Activated T-helper 1 cell treated with anti-CD3 and anti-CD28 coated beads, Interleukin-12 subunit alpha, Interleukin-12 subunit beta, Interleukin-2, Interleukin-4 antibody, amounts not matched to agents 30 ng/mL and 10 ng/mL and 1 ng/mL, durations not matched to agents 14 hours and 24 hours and 36 hours (primary cell): ENCODE measurements at places on chromosomes 3 and 15.

DNA sequence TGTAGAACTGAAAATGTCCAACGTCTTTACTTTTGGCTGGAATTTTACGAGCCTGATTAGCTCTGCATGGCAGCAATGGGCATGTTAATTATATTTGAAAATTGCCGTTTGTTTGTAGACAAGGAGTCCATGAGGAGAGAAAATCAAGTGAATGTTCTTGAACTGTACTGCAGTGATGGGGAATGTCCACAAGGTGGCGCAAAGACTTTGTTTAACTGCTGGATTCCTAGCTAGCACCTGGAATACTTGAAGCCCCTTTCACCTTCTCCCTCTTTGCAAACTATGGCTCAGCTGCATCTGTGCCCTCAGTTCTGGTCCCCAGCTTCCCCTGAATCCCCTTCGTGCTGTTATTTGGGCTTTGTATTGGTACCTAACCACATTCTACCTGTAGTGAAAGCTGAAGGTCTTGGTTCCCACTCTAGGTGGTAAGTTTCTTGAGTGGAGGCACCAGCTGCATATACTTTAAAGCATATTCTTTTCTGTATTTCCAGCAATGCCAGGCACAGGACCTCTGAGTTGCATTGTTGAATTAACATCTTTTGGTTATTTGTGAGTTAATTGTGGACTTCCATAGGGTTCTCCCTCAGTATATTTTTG, 25.3 kb downstream of the EXOG start:
- H3K27me3 ChIP-seq = no peaks in the 10 kb centered on the region
- peaks cover 33% of the 10 kb centered on the region for H3K4me1 ChIP-seq
- peak; percentile 37 for DNase-seq

GRCh38 chr3:171230865-171231264, 204.3 kb upstream of the SLC2A2 start:
- H3K27ac ChIP-seq = no peak overlapping the region
- H3K36me3 ChIP-seq = peaks cover 21% of the 10 kb centered on the region
- H3K4me3 ChIP-seq = no peak overlapping the region

- no peaks in the 10 kb centered on the region for H3K36me3 ChIP-seq
- no peak overlapping the region for H3K4me3 ChIP-seq
- no peak overlapping the region for H3K27ac ChIP-seq
- H3K27me3 ChIP-seq = peaks cover 2% of the 10 kb centered on the region
- no peaks in the 10 kb centered on the region for H3K4me1 ChIP-seq
- no peak for DNase-seq
Measured at GRCh38 chr3:148791920-148792319, 35.7 kb upstream of the CPB1 start.

GRCh38 chr3:27888562-27888961, 166.4 kb upstream of the EOMES start:
- H3K4me3 ChIP-seq = no peak overlapping the region
- no peak overlapping the region for H3K27ac ChIP-seq
- H3K36me3 ChIP-seq = peaks cover 2% of the 10 kb centered on the region
- H3K4me1 ChIP-seq = peaks cover 27% of the 10 kb centered on the region

- no peak overlapping the region for H3K4me3 ChIP-seq
- H3K27ac ChIP-seq = no peak overlapping the region
- H3K4me1 ChIP-seq = peaks cover 42% of the 10 kb centered on the region
- peaks cover 7% of the 10 kb centered on the region for H3K36me3 ChIP-seq
Measured at GRCh38 chr15:40085266-40085665, 23.4 kb downstream of the BMF start.

- no peak for DNase-seq
- no peaks in the 10 kb centered on the region for H3K4me1 ChIP-seq
- H3K27ac ChIP-seq = no peak overlapping the region
Measured at GRCh38 chr3:151770956-151771355, 37.2 kb downstream of the AADACL2 start.

- no peak overlapping the region for H3K4me3 ChIP-seq
- H3K36me3 ChIP-seq = no peaks in the 10 kb centered on the region
- peaks cover 11% of the 10 kb centered on the region for H3K4me1 ChIP-seq
- H3K27ac ChIP-seq = no peak overlapping the region
Measured at GRCh38 chr3:177236704-177237103, 39.4 kb upstream of the TBL1XR1 start.

DNA sequence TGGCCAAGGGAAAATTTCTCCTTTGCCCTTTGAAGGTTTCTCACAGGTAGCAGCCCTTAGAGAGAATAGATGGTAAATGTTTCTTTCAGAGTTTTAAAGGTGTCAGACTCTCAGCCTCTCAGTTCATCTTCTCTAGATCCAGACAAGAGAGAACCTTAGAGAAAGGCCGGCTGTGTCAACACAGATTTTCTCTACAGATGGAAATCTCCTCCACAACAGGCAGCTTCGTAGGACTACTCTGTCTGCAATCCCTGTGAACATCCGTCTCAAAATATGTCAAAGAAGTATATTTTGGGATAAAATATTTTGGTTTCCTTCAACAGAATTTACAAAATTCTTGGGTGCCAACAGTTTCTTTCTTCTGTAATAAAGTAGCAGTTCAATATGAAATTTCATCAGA, 282.1 kb upstream of the POU1F1 start:
- no peak overlapping the region for H3K4me3 ChIP-seq
- DNase-seq = no peak
- no peaks in the 10 kb centered on the region for H3K27me3 ChIP-seq
- no peaks in the 10 kb centered on the region for H3K4me1 ChIP-seq

GRCh38 chr3:124243177-124243859, 251.4 kb upstream of the ROPN1 start:
- no peaks in the 10 kb centered on the region for H3K4me1 ChIP-seq
- H3K4me3 ChIP-seq = no peak overlapping the region
- no peak overlapping the region for H3K27ac ChIP-seq
- H3K27me3 ChIP-seq = peaks cover 5% of the 10 kb centered on the region

DNA sequence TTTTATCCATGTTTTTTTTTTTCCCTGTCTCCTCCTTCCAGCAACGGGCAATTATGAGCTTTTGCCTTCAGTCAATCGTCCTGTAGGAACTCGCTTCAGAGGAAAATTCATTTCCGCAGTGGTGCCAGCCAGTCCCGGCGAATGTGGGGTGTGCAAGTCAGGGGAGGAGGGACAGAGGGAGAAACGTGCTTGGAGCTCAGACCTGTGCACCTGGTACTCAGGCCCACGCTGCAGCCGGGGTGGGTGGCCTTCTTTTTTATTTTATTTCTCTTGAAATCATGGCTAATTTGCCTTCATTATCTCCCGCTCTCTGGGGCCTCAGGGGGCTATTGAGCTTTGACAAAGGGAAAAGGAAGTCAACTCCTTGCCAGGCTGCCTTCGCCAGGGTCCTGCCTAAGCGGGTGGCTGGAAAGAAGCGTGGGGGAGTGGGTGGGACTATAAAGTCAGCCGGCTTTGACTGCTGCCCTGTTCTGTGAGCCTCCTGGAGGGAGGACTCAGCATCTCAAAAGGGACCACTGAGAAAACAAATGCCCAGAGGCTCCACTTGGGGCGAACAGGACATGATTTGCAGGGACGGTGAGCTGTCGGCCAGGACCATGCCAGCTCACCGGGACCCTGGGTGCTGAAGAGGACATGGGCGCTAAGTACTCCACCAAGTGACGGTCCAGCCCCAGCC, 5.5 kb downstream of the GRIP2 start:
- no peaks in the 10 kb centered on the region for H3K36me3 ChIP-seq
- no peak overlapping the region for H3K27ac ChIP-seq
- H3K27me3 ChIP-seq = no peaks in the 10 kb centered on the region

- no peaks in the 10 kb centered on the region for H3K27me3 ChIP-seq
- no peak overlapping the region for H3K27ac ChIP-seq
- peaks cover 7% of the 10 kb centered on the region for H3K4me1 ChIP-seq
- DNase-seq = no peak
- no peaks in the 10 kb centered on the region for H3K36me3 ChIP-seq
Measured at GRCh38 chr3:50454481-50455070, 48.9 kb downstream of the CACNA2D2 start.

GRCh38 chr3:45163481-45163880, 17.3 kb upstream of the CDCP1 start:
- no peak for DNase-seq
- H3K36me3 ChIP-seq = peaks cover 4% of the 10 kb centered on the region
- H3K4me3 ChIP-seq = no peak overlapping the region
- H3K27ac ChIP-seq = no peak overlapping the region

- no peak overlapping the region for H3K4me3 ChIP-seq
- no peaks in the 10 kb centered on the region for H3K27me3 ChIP-seq
- no peaks in the 10 kb centered on the region for H3K36me3 ChIP-seq
- H3K4me1 ChIP-seq = no peaks in the 10 kb centered on the region
Measured at GRCh38 chr15:77556622-77557021, 76.1 kb downstream of the LINGO1 start.

- no peaks in the 10 kb centered on the region for H3K27me3 ChIP-seq
- H3K36me3 ChIP-seq = peaks cover 48% of the 10 kb centered on the region
- H3K4me1 ChIP-seq = peaks cover 27% of the 10 kb centered on the region
- DNase-seq = peak; percentile 33
Measured at GRCh38 chr3:15055019-15055557, 10.0 kb downstream of the MRPS25 start.

DNA sequence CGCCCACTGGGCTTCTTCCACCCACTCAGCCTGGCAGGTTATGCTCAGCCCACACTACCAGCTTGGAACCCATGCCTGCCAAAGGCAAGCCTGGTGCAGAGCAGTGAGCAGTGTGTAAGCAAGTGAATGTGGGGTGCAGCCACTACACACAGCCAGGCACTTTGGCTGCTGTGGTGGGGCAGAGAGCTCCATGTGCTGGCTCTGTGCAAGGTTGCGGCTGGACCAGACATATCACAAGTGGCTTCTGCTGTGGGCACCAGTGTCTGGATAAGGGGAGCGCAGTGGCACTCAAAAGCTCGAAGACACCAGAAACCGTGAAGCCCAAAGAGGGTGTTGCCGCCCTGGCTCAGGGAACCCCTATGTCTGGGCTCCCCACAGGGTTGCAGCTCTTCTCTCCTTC, 563.7 kb downstream of the SI start:
- no peaks in the 10 kb centered on the region for H3K36me3 ChIP-seq
- no peaks in the 10 kb centered on the region for H3K4me1 ChIP-seq
- no peak for DNase-seq
- H3K27me3 ChIP-seq = no peaks in the 10 kb centered on the region
- no peak overlapping the region for H3K4me3 ChIP-seq

GRCh38 chr15:61227269-61227949, 1.7 kb downstream of the RORA start:
- H3K4me1 ChIP-seq = peaks cover 5% of the 10 kb centered on the region
- peak overlapping the region; percentile 65 for H3K4me3 ChIP-seq
- H3K36me3 ChIP-seq = no peaks in the 10 kb centered on the region
- no peak overlapping the region for H3K27ac ChIP-seq

GRCh38 chr3:19947549-19948225, 790 bp downstream of the RAB5A start:
- H3K27ac ChIP-seq = peak overlapping the region; percentile 97
- peaks cover 17% of the 10 kb centered on the region for H3K36me3 ChIP-seq
- H3K4me1 ChIP-seq = peaks cover 52% of the 10 kb centered on the region
- H3K27me3 ChIP-seq = no peaks in the 10 kb centered on the region
- DNase-seq = peak; percentile 33

GRCh38 chr15:48644827-48645557, 517 bp downstream of the FBN1 start:
- H3K36me3 ChIP-seq = no peaks in the 10 kb centered on the region
- H3K4me1 ChIP-seq = peaks cover 5% of the 10 kb centered on the region

DNA sequence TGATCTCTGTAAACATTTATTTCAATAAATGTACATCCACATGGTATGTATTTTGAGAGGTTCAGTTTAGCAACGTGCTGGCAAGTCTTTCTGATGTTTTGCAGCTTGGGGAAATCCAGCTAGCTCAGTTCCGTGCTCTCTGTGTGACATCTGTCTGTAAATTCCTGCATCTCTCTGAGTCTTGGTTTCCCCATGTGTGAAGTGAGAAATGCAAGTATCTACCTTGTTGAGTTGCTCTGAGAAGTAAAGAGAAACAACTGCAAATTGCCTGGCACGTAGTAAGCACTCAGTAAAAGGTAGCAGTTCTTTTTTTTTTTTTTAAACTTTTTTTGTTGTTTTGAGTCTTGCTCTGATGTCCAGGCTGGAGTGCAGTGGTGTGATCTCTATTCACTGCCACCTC, 30.2 kb upstream of the MORF4L1 start:
- H3K4me1 ChIP-seq = peaks cover 5% of the 10 kb centered on the region
- no peak for DNase-seq
- H3K27me3 ChIP-seq = no peaks in the 10 kb centered on the region

DNA sequence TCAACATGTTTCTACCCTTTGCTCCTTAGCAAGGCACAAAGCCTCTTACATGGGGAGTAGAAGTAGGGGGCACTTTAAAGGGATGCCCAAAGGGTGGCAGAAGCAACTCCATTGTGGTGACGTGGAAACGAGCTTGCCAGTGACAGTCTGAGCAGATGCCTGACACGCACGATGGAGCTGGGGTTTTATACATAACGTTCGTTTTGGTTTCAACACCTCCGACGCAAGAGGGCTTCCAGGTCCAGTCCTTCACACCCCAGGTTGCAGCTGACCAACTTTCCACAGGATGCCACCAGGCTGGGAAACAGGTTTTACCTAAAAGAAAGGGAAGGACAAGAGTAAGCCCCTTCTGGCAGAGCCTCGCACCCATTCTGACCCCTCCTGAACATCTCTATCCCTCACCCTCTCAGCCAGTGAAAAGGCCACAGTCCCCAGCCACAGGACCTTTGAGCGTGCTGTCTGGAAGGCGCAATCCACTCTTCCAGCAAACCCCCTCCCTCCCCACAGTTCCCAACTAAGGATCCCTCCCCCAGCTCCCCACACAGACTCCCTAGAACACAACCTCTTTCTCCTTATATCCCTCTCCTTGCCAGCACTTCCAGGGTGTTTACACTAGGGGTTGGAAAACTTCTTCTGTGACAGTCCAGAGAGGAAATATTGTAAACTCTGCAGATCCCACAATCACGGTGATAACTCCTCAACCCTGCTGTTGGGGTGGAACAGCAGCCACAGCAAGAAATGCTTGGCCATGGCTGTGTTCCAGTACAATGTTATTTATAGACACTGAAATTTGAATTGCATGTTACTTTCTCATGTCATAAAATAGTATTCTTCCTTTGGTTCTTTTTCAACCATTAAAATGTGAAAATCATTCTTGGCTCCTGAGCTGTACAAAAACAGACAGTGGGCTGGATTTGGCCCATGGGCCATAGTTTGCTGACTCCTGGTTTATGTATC, 36.2 kb downstream of the FAM174B start:
- no peak for DNase-seq
- peaks cover 5% of the 10 kb centered on the region for H3K27me3 ChIP-seq
- no peaks in the 10 kb centered on the region for H3K4me1 ChIP-seq
- no peak overlapping the region for H3K4me3 ChIP-seq
- no peaks in the 10 kb centered on the region for H3K36me3 ChIP-seq

DNA sequence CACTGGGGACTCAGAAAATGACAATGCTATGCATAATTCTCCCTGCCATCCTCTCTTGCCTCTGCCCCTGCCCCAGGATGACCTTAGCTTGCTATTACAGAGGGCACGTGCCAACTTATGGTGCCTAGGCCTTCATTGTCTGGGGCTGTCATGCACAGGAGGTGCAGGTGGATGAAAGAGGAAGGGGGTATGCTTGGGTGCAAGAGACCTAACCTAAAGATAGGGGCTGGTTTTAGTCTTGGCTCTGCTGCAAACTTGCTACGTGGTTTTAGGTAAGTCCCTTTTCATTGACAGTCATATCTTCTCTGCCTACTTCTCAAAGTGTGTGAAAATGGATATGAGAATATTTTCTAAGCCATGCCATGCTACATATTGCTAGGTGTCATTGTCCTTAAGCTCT, 161.3 kb downstream of the EPHB1 start:
- no peak overlapping the region for H3K27ac ChIP-seq
- H3K4me3 ChIP-seq = no peak overlapping the region
- no peaks in the 10 kb centered on the region for H3K4me1 ChIP-seq
- no peaks in the 10 kb centered on the region for H3K27me3 ChIP-seq

GRCh38 chr15:70491641-70492040, 271.7 kb downstream of the UACA start:
- peaks cover 28% of the 10 kb centered on the region for H3K27me3 ChIP-seq
- H3K4me1 ChIP-seq = peaks cover 99% of the 10 kb centered on the region
- no peak for DNase-seq
- H3K36me3 ChIP-seq = peaks cover 2% of the 10 kb centered on the region
- H3K4me3 ChIP-seq = peak overlapping the region; percentile 37
- peak overlapping the region; percentile 75 for H3K27ac ChIP-seq
